ENCODE measurements at places on chromosomes 6 and 20.

- DNase-seq: no peak
Measured at GRCh38 chr6:22001396-22002027, 295.3 kb downstream of the PRL start.

DNA sequence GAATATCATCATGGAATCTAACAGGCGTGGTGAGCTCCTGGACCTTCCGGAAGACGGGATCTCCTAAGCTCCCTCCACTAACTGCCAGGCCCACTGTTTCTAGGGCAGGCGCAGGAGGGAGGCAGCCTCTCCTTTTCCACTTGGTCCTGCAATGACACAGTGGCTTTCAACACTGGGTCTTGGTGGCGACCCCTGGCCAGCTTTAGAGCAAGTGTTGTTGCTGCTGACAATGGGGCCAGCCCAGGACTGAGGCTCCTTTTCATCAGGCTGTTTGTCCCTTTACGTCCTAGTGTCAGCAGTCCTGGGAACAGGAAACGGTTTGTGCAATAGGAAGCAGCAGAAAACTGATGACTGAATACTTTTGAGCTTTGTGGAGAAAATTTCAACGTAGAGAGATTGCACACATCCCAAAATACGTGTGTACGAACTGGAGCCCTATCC lies 9.7 kb upstream of the QKI start:
- DNase-seq: no peak

DNA sequence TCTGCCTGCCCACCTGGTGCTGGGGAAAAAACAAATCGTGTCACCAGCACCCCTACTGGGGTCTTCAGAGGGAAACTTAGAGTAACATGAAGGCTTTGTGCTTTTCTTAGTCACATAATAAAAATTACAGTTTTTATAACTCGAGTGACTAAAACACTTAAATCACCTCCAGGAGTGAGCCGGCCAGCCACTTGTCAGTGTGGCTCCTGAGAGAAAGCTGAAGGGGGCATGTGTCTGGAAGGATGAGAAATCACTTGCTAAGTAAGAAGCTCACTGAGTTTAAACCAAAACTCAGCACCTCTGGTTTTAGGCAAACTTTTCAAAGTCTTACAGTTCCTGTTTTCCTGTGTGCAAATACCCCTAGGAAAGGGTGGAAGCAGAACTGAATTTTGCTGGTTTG lies 372.2 kb downstream of the CDH26 start:
- DNase-seq: no peak

- DNase-seq: no peak
Measured at GRCh38 chr20:61500791-61501321, 248.8 kb downstream of the CDH4 start.

DNA sequence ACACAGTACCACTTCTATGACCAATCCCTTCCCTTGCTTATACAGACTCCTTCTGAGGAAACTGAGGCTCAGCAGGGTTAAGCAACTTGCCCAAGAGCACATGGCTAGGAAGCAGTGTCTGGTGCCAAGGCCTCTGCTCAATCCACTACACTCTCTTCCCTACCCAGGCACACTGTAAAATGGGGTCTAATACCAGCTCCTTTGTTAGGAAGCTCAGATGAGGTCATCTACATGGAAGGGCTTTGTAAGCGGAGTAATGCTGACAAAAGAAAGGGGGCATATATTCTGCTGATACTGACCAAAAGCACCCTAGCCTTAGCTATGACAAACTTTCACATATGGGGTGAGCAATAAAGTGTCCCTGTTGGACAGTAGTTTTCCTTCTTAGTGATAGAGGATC lies 9.1 kb downstream of the TRIM26 start:
- DNase-seq: no peak

- no peak for DNase-seq
Measured at GRCh38 chr6:148905901-148906300, 159.1 kb downstream of the UST start.

GRCh38 chr6:183668-184067 lies 108.6 kb upstream of the DUSP22 start:
- no peak for DNase-seq

- DNase-seq: peak; percentile 21
Measured at GRCh38 chr6:66825539-66825938, 1118.5 kb upstream of the EYS start.

DNA sequence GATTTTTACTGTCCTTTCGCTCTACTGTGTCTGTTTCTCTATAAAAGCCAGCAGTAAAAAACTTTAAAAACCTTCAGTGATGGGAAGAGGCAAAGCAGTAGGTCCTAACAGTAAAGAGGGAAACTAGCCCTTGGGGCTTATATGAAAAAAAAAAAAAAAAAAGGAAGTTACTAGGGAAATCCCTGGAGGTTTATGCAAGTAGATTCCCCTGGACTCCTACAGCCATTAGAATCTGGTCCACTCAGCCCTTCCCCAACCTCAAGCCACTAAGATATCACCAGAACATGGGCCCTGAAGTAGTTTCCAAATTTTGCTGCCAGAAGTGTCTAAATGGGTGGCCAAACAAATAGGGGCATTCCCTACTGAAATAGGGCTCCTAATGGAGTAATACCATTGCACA lies 70.5 kb upstream of the HINT3 start:
- DNase-seq: no peak

- DNase-seq: no peak
Measured at GRCh38 chr6:136751522-136751956, 40.7 kb downstream of the MAP3K5 start.

- DNase-seq: no peak
Measured at GRCh38 chr6:106546691-106547414, 82.4 kb downstream of the RTN4IP1 start.

DNA sequence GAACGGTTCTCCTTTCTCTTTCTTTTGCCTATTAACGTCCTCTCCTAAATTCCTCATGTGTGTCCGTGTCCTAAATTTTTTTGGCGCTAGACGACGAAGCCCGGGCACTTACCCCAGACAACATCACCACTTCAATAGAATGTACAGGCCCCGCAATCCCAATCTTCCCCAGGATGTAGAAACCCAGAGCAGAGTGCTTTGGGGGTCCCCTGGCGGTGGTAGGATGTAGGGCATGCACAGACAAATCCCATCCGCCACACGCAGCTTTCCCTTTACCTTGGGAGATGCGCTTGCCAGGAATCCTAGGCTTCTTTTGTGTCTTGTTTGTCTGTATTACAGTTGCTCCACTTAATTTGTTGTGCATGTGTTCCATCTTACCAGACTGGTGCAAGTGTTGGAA lies 417.3 kb upstream of the ARID1B start:
- DNase-seq: no peak

GRCh38 chr6:21823371-21823770 lies 229.8 kb downstream of the SOX4 start:
- DNase-seq: no peak

- no peak for DNase-seq
Measured at GRCh38 chr6:155383913-155384312, 69.6 kb upstream of the TFB1M start.

DNA sequence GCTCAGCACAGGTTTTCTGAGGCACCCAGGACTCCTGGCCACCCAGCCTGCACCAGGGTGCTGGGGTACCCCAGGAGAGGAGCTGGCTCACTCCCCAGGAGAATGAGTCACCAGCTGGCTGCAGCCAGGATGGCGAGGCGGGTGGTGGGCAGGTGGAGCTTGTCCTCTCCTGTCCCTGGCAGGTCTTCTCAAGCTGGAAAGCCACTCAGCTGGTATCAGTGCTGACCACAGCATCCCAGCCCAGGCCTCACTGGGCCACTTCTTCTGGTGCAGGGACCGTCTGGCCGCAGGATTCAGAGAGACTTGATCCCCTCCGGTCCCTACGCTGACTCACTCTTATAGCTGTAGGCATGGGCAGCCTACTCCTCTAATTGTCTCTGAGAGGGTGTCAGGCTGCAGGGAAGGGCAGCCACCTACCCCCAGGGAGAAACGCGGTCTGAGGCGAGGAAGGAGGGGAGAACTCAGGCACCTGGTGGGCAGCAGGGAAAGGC lies 22.2 kb downstream of the TFEB start:
- DNase-seq: no peak

DNA sequence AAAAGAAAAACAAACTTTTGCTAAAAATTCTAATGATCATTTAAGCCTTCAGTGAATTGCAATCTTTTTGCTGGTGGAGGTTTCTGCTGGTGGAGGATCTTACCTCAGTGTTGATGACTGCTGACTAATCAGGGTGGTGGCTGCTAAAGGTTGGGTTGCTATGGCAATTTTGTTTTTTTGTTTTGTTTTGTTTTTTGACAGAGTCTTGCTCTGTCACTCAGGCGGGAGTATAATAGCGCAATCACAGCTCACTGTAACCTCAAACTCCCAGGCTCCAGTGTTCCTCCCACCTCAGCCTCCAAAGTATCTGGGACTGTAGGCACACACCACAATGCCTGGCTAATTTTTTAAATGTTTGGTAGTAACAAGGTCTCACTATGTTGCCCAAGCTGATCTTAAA lies 94.7 kb downstream of the ANKRD6 start:
- no peak for DNase-seq

GRCh38 chr20:14193885-14194284 lies 143.5 kb downstream of the FLRT3 start:
- DNase-seq: no peak

DNA sequence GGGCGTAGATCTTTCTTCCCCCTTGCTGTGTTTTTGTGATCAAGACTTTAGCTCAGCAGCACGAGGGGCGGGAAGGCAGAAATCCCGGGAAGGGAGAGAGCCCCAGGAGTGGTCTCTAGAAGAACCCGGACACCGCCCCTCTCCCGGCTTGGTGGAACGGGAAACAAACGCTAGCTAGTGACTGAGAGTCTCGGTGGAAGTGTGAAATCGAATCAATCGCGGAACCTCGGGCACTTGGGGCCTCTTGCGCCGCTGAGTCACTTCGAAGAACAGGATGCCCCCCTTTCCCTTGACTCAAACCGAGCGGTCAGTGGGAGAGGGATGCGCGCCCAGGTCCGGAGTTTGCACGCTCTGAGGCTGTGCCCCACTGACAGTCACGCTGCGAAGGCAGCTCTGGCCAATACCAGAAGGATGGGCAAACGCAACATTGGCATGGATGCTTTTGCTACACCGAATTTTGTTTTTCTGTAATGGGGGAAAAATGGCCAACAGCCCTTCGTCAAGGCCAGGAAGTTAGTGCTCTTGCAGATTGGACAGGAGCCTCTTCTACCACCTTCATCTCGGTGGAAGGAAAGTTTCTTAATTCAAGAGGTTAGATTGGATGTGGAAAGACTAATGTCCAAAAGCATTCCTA lies 1.6 kb upstream of the OLIG3 start:
- DNase-seq: no peak

- no peak for DNase-seq
Measured at GRCh38 chr6:157877573-157878438, 54.8 kb downstream of the SNX9 start.

GRCh38 chr6:140830666-140831065 lies 1302.1 kb upstream of the GJE1 start:
- DNase-seq: no peak

GRCh38 chr6:136600818-136601217 lies 50.6 kb upstream of the MAP7 start:
- DNase-seq: no peak

DNA sequence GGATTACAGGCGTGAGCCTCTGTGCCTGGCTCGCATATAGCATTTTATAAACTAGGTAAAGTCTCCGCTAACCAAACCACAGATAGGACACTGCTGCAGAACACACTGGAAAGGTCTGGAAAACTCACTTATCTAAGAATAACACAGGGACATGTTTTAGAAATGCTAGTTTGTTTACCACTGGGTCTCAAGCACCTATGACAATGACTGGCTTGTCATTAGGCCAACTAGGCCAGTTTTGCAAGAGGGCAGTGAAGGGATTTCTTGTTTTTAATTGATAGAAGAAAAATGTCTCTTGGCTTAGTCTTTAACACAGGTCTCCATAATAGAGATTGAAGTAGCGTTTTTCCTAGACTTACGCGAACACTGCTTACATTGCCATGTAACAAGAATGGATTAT lies 201.4 kb downstream of the TMEM242 start:
- DNase-seq: no peak

GRCh38 chr6:74075323-74075722 lies 379.3 kb downstream of the CD109 start:
- DNase-seq: no peak

Measured in NCI-H1417 treated with DMSO at 0.1 percent for 48 hours (cell line).